IPS-NIHi11 (cell line): ENCODE measurements at places on chromosomes 3 and 15.

DNA sequence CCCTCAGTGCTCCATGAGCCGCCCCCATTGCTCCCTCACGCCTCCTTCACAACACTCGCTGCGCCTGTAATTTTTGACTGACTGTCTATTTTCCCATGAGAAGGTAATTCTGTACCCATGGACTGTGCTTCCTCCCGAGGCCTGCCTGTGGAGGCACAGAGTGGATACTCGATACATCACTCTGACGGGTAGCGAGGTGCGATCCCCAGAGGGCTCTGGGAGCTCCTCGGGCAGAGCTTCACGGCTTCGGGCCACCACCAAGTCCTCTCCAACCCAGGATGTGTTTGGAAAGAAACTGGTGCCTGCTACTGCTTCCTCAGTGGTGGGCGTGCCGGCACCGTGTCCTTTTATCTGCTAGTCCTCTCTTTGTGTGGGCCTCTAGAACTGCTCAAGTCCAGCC is 108.6 kb upstream of the DLG1 start:
- peak; percentile 5 for DNase-seq

DNA sequence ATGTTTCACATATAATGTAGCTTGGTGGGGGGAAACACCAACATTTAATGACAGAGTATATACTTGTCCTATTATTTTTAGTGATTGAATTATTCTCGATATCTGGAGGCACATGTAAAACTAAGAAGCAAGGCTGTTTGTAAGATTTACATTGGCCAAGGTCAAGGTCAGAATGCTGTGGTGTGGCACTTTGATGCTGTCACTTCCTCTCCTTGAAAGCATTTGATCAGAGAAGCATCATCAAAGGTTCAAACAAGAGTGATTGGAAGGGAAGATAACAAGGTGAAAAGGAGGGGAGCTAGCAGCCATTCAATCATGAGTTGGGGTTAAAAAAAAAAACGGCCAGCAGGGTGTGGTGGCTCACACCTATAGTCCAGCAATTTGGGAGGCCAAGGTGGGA is 26.4 kb downstream of the RTF1 start:
- no peak for DNase-seq

GRCh38 chr15:61527836-61528580 is 298.9 kb upstream of the RORA start:
- no peak for DNase-seq

GRCh38 chr3:122314228-122314876 is 10.7 kb upstream of the CSTA start:
- no peak for DNase-seq

DNA sequence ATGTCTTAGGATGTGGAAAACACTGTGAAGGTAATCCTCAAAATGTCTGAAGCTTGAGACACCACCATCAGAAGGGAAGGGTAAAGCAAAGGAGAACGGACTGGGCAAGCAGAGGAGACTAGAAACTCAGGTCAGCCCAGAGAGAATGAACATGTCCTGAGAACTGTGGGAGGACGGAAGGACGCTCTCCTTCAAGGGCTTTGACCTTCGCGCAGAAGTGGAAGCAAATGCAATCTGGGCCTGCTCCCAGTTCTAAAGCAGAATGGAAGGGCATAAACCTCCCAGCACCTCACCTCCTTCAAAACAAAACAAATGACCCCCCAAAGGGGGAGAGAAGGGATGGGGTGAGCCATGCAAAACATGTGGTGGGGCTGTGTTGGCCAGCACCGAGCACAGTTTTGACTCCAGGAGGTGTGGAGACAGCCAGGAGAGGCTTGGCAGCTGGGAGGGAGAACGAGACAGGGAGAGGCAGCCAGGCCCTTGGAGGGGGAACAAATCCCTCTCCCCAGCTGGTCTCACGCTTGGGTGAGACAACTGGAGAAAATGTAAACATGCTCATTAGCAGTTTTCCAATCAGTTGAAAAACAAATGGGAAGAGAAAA is 222.4 kb upstream of the WNT5A start:
- DNase-seq: no peak
